ENCODE measurements at places on chromosomes 1 and 21. TPM values are rescaled to one million over a fixed set of nuclear protein-coding genes. Genes with fewer than 3 reads are reported as not detected.

Gene CA6
- 2.2 TPM for total RNA-seq

Gene C1QA
- not detected for total RNA-seq

- DNase-seq: no peak
Measured at GRCh38 chr1:53683986-53684740, 54.8 kb downstream of the GLIS1 start.

DNA sequence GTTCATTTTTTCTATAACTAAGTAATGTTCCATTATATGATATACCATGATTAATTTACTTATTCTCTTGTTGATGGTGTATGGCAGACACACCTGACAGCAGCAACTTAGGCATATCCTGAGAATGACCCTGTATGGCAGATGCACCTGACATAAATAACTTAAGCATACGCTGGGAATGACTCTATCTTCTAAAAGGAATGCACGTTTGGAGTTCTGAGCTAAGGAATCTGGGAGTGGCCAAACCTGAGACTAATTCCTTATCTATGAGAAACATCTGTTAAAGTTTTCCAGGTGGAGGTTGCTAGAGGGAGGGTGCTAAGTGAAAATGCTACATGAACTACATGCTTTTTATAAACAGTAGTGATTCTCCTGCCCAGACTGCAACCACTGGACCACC is 96.7 kb upstream of the RGS18 start:
- no peak for DNase-seq

GRCh38 chr1:43722810-43723209 is 15.5 kb downstream of the ST3GAL3 start:
- no peak for DNase-seq
